NCI-H524 (cell line): ENCODE measurements at places on chromosomes 12 and 14.

- DNase-seq, result no peak
Measured at GRCh38 chr12:96421014-96421413, 20.8 kb upstream of the CDK17 start.

DNA sequence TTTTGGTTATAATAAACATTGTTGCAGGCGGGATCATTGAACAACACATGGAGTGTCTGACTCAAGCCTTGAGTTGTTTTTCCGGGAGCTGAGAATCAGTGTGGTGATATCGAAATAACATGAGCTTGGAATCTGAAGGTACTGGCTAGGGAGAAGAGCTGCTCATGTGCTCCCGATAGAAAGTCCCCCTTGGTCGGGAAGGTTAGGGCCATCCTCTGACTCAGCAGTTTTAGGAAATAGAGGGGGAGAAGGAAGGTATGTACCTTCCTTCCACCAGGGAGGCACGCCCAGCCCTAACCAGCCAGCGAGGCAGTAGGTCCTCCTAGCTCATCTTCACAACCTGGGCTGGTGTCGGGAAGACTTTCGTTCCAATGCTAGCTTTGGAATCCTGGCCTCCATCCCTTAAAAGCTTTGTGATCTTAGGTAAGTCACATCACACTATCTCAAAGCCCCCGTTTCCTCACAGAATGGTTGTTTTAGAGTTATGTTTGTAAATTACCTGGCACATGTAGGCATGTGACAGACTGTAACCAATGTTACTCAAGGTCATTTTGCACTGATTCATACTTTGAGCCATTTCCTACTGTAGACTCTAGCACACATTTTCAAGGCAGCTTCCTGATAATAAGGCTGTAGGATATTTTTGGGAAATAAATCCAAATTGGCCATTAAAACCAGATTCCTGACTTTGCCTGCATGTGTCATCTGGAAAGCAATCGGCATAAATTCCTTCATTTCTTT lies 1.9 kb upstream of the RAB35 start:
- no peak for DNase-seq

GRCh38 chr12:80936642-80937390 lies 918 bp downstream of the LIN7A start:
- DNase-seq, result peak; percentile 62

GRCh38 chr12:106999446-106999845 lies 12.5 kb upstream of the MTERF2 start:
- no peak for DNase-seq

DNA sequence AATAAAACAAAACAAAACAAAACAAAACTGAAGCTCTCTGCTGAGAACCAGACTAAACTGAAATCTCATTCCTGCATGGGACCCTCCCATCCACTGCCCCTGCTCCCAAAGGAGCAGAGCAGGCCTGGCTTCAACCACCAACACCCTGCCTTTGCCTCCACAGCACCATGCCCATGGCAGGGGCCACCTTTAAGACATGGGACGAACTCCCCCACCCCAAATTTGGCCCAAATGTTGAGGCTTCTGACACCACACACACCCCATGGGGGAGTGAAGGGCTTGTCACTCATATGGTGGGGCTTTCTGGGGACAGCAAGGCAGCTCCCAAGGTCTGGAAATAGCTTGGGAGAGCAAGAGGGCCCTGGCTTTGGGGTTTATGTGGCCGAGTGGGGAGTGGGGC lies 177.2 kb downstream of the KIF26A start:
- DNase-seq, result no peak

DNA sequence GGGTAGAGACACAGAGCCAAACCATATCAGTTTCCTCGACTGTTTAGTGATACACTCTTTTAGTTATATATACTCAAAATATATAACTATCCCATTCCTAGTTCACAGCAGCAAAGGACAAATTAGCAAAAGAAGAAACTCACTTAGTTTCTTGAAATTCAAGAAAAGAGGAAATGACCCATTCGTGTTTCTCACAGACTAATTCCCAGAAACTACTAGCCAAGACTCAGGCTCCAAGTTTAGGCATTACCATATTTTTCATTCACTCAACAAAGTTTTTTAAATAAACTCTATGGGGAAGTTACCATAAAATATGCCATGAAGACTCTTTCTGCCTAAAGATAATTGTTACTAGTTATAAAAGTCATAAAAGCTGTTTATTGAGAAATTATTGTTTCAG lies 152.3 kb upstream of the DAAM1 start:
- no peak for DNase-seq

DNA sequence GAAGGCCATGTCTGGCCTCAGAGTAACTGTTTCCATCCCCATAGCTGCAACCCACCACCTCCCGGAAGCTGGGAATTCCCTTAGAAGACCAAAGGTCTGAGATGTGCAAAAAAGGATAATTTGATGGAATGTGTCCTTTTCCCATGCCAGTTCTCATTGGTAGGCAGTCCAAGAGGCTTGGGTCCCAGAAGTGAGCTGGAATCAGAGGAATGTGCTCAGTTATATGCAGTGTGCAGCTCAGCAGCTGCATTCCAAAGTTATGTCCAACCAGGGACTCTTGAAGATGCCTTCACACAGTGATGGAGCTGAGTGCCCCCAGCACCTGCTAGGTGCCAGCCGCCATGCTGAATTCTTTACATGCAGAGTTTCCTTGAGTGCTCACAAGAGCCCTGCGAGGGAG lies 583.9 kb upstream of the TBX3 start:
- DNase-seq, result no peak

GRCh38 chr12:79454338-79454843 lies 236.4 kb downstream of the PAWR start:
- DNase-seq, result no peak

DNA sequence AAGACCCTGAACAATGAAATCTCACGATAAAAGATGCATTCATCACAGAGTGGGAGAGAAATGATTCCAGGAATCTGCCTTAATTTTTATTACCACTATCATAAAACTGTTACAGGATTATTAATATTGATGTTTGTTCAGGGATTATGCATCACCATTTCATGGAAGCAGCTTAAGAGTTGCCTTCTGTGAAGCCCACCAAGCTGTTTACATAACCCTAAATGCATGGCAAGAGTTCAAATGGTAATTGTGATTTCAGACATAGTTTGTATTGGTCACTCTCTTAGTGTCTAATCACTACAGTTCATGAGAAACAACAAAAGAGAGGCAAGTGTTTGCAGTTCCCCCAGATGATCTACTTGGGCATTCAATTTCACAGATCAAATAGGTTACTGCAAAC lies 527.7 kb downstream of the RPS29 start:
- no peak for DNase-seq

- no peak for DNase-seq
Measured at GRCh38 chr14:35286003-35286600, 6.1 kb upstream of the PSMA6 start.

DNA sequence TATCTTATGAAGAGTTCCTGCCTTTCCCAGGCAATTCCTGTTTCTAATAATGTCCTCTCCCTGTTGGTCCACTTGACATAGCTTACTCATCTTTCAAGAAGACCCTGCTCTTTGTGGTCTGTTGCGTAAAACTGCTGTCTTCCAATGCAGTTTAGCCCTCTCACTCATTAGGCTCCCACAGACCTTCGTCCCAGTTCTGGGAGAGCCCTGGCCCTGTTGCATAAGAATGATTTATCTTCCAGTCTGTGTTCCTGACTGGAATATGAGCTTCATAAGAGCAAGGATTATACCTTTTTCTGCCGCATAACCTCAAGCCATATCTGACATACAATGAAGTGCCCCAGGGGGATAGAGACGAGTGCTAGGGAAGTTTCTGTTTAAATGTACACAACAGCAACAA lies 365.9 kb upstream of the NOVA1 start:
- no peak for DNase-seq

GRCh38 chr14:73777420-73777819 lies 63.2 kb upstream of the PNMA1 start:
- DNase-seq, result peak; percentile 24

GRCh38 chr14:92729634-92730358 lies 18.6 kb downstream of the LGMN start:
- no peak for DNase-seq

GRCh38 chr12:65779091-65779642 lies 45.1 kb upstream of the HMGA2 start:
- DNase-seq, result no peak

GRCh38 chr12:51900323-51900889 lies 6.9 kb upstream of the ACVRL1 start:
- no peak for DNase-seq

GRCh38 chr12:117261247-117261646 lies 71.0 kb upstream of the FBXO21 start:
- no peak for DNase-seq

DNA sequence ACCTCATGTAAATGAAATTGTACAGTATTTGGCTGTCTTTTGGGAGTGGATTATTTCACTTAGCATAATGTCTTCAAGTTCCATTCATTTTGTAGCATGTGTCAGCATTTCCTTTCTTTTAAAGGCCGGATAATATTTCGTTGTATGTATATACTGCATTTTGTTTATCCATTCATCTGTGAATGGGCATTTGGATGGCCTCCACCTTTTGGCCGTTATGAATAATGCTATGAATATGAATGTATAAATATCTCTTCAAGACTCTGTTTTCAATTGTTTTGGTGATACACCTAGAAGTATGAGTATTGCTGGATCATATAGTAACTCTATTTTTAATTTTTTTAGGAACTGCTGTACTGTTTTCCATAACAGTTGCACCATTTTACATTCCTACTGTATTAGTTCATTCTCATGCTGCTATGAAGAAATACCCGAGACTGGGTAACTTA lies 164.9 kb downstream of the DYRK2 start:
- no peak for DNase-seq

- no peak for DNase-seq
Measured at GRCh38 chr14:91311284-91311662, 66.8 kb upstream of the GPR68 start.

GRCh38 chr14:64826845-64827244 lies 52.9 kb downstream of the SPTB start:
- no peak for DNase-seq

DNA sequence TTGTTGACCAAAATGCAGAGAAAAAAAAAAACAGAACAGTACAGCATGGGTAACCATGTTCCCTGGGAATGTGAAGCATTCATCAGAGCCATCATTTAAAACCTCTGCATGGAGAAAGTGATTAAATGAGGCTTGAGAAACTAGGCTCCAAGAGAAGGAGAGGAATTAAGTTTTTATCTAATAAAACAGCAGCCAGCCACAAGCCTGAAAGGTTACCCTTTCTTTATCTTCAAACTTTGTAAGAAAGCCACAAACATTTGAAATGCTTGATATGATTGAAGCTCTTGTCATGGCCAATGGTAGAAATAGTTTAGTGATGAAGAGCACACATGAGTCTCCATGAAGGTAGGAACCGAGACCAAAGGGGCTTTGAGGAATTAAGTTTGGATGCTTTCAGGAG lies 144.9 kb upstream of the SYT1 start:
- no peak for DNase-seq

- DNase-seq, result peak; percentile 76
Measured at GRCh38 chr14:57737598-57737997, 128.3 kb downstream of the SLC35F4 start.

DNA sequence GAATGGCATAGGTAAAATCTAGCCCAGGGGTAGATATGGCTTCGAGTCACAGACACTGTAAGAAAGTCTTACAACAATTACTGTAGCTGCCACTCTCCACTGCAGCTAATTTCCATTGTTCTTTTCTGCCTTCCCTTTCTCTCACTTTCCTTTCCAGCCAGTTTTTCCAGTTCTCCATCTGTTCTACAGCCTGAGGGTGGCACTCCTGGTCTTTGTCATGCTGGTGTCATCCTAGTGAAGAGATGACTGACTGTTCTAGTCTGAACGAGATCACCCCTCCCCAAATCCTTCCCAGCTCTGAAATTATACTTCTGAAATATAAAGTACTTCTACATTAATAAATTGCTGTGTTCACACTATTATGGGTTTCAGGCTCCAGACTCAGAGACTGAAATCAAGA lies 74.2 kb upstream of the CSRP2 start:
- no peak for DNase-seq

GRCh38 chr12:11697670-11698387 lies 48.4 kb downstream of the ETV6 start:
- DNase-seq, result no peak

DNA sequence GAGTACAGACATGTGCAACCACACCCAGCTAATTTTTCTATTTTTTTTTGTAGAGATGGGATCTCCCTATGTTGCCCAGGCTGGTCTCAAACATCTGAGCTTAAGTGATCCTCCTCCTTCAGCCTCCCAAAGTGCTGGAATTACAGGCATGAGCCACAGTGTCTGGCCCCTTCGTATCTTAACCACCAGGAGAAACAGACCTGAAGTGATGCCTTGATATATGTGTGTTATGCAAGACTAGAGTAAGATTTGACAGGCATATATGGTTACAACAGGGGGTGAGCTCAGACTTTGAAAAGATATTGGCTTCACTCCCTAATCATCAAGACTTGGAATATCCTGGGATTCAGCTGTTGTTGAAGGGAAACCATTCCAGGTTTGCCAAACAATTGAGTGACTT lies 10.7 kb upstream of the GALNT6 start:
- DNase-seq, result no peak

- no peak for DNase-seq
Measured at GRCh38 chr14:93311082-93311481, 21.8 kb downstream of the BTBD7 start.

DNA sequence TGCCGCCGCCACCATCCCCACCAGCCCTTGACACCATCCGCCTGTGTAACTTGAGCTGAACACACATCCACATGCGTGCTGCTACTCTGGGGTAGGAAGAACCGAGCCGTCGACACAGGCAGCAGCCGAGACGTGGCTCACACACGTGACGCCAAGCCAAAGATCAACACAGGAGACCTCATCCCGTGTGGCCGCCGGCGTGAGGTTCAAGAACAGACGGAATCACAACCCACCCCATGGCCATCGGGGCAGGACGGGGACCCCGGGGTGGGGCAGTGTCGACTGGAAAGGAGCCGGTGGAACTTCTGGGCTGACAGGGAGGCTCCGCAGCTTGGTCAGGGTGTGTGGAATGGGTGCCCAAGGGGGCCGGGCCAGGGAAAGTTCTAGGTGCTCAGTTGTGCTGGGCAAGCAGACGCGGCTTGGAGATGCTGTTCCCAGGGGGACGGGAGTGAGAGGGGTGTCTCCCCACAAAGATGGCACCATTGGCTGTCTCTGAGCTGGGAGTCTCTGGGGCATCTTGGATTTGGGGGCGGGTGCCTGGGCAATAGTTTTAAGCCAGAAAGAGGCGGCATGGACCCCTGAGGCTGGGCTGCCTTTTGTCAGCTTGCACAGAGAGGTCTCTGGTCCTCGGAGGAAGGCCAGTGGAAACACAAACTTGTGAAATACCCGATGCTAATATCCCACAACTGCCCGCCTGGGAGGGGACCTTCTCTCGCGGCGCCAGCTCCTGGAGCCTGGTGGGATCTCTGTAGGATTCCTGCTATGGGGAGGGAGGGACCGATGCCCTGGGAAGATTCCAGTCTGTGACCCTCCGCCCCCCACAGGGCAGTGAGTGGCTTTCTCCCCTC lies 41.8 kb downstream of the GALNT9 start:
- DNase-seq, result no peak

- peak; percentile 54 for DNase-seq
Measured at GRCh38 chr12:16359512-16360491, 12.4 kb downstream of the MGST1 start.

GRCh38 chr12:26062566-26062965 lies 62.3 kb downstream of the BHLHE41 start:
- no peak for DNase-seq

GRCh38 chr12:110498984-110499706 lies 2.8 kb downstream of the VPS29 start:
- DNase-seq, result no peak
